ENCODE measurements at places on chromosomes 6 and 20.
A peak's percentile ranks its signal among the peaks of the same experiment; 100 is the strongest.

DNA sequence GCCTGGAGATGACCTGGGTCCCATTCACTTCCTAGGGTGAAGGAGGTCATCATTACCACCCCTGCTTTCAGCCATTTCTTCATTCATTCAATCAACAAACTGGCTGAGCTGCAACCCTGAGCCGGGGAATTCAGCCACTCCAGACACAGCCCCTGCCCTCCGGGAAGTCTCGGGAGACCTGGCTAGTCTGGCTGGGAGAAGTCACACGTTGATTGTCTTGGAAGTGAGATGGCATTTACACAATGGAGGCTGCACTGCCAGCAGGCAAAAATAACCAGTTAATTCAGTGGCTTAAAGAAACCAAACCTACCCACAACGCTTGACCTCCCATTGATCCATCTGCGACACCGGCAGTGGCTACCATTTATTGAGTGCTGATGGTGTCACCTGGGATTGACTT lies 2.0 kb upstream of the PMEPA1 start:
- DNase-seq, result no peak

GRCh38 chr6:128029826-128030225 lies 129.0 kb upstream of the THEMIS start:
- no peak for DNase-seq

DNA sequence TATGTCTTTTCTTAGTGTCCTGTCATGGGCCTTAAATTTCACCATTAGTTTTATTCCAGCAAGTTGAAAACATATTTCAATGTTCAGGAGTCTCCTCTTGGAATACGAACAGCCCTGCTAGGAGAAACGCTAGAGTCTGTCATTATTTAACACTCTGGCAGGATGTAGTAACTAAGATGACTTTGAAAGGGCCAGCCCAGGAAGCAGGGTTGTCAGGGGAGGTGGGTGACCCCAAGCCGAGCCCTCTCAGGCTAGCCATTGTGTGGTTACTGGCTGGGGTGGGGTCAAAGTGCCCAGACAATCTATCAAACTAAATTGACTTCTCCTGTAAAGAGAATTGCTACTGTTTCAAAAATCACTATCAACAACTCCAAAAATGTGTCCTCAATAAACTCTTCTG lies 67.8 kb downstream of the LY86 start:
- no peak for DNase-seq

DNA sequence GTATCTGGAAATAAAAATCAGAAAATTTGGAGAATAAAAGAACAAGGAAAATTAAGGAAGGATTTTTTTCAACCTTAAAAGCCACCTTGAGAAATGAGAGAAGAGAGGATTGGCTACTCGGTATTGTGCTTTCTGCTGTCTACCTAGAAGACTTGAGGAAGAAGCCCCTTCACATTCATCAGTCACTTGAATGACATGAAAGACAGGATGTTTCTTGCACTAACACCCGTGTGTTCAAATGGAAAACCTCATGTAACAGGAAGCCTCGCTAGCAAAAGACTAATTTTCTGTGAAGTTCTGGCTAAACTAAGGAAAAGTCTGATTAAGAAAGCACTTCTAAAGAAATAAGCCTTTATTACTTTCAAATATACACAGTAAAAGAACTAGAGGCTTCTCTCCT lies 69.9 kb downstream of the OLIG3 start:
- no peak for DNase-seq

GRCh38 chr6:29009358-29009757 lies 4.2 kb upstream of the ZNF311 start:
- no peak for DNase-seq

DNA sequence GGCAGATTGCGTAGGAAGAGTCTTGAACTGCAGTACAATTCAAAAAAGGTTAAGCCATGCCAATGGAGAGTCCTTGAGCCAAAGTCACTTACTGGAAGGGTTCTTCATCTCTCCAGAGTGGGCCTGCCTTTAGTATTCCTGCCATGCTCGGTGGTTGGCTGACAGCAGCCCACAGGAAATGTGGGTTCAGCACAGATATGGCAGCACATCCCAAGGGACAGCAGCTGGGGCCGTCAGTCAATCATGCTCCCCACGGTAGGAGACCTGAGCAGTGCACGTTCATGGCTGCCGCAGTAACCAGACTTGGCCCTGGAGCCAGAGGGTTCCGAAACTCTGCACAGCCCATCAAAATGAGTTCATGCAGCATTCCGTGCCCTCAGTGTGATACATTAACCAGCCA lies 63.6 kb upstream of the SIRPA start:
- DNase-seq, result no peak

- no peak for DNase-seq
These were observed 47.5 kb upstream of the NHSL1 start for GRCh38 chr6:138546733-138547185.

DNA sequence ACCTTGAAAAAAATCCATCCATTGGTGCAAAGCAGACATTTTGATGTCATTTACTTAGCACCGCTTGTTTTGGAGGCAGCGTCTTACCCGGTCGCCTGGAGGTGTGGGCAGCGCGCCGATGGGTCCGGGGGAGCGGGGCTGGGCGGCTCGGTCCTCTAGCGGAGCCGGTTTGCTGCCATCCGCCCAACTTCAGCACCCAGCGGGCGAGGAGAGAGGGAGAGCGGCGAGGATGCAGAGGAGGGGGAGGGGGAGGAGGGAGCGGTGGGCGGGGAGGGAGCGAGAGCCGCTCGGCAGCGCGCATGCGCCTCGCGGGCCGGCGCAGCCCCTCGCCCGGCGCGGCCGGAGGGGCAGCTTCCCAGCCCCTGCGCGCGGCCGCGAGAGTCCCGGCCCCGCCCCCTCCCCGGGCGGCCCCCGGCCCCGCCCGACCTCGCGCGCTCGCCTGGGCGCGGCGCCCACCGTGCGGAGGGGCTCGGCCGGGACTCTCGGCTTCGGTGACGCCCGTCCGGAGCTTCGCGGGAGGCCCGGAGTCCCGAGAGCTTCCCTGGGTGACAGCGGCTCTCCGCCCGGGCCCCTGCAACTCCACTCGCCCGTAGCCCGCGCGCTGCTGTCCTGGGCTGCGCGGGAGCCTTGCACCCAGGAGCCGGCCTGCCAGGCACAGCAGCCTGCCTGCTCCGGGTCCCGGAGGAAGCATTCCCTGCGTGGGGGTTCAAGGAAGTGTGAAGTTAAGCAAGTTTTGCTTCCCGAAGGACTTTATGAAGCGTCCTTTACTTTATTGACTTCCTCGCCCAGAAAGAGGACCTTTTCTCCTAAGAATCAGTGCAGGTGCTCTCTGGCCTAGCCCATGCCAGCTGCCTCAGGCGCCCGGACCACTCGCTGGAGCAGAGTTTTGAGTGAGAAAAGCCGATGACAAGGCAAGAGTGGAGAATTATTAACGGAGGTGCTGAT lies at the start of gene RGS17:
Gene RGS17 (minus strand): TSS at position 246 of the 945 bp plus-strand sequence. CDS start 87,264 bp downstream, outside the sequence.
- peak; percentile 34 for DNase-seq

- DNase-seq, result no peak
These were observed 184.5 kb upstream of the TCF21 start for GRCh38 chr6:133704371-133704770.

DNA sequence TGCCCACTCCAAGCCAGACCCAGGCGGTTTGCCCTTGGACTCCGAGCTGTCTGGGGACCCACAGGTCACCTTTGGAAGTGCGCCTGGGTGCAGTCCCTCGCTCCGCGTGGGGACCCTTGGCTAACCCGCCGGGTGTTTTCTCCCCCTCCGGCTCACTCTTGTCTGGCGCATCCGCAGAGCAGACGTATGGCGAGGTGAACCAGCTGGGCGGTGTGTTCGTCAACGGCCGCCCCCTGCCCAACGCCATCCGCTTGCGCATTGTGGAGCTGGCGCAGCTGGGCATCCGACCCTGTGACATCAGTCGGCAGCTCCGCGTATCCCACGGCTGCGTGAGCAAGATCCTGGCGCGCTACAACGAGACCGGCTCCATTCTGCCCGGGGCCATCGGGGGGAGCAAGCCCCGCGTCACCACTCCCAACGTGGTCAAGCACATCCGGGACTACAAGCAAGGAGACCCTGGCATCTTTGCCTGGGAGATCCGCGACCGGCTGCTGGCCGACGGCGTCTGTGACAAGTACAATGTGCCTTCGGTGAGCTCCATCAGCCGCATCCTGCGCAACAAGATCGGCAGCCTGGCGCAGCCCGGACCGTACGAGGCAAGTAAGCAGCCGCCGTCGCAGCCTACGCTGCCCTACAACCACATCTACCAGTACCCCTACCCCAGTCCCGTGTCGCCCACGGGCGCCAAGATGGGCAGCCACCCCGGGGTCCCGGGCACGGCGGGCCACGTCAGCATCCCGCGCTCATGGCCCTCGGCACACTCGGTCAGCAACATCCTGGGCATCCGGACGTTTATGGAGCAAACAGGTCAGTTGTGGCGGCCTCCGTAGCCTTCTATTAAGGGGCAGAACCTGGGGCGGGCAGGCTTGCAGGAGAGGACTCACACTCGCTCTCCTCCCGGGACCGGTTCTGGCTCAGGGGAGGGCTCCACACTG lies 1.1 kb downstream of the PAX1 start:
- no peak for DNase-seq

- no peak for DNase-seq
These were observed 147.1 kb downstream of the EPHA7 start for GRCh38 chr6:93272211-93272610.

GRCh38 chr6:10399451-10399850 lies 15.4 kb downstream of the TFAP2A start:
- DNase-seq, result no peak

GRCh38 chr6:51655517-51655916 lies 431.9 kb downstream of the PKHD1 start:
- DNase-seq, result no peak

DNA sequence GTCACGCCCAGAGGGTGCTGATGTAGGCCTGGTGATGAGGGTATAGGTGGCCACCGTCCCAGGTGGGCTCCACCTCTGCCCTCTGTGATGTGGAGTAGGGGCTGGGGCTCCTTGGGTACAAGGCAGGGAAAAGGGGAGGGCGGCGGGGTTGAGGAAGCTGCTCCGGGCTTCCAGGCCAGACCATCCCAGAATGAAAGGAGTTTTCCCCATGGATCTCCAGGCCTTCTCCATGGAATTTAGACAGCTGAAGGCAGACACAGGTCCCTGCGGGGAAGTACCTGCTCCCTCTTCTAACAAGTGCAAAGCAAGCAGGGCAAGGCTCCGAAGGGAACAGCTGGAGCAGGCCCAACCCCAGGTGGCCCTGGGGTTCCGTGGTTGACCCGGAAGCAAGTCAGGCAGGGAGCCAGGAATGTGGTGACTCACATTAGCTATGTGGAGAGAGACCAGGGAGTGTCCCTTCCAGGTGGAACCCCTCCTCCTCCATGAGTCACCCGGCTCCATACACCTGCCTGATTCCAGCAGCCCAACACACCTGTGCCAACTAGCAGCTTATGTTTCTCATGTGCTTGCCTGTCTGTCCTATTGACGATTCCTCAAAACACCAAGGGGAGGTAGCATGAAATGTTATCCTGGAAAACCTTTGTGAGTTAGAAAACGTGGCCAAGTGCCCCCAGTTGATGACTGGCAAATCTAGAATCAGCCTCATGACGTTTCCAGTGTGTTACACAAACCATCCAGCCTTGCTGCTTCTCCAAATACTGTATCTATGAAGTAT lies 59.7 kb upstream of the SNX9 start:
- no peak for DNase-seq

DNA sequence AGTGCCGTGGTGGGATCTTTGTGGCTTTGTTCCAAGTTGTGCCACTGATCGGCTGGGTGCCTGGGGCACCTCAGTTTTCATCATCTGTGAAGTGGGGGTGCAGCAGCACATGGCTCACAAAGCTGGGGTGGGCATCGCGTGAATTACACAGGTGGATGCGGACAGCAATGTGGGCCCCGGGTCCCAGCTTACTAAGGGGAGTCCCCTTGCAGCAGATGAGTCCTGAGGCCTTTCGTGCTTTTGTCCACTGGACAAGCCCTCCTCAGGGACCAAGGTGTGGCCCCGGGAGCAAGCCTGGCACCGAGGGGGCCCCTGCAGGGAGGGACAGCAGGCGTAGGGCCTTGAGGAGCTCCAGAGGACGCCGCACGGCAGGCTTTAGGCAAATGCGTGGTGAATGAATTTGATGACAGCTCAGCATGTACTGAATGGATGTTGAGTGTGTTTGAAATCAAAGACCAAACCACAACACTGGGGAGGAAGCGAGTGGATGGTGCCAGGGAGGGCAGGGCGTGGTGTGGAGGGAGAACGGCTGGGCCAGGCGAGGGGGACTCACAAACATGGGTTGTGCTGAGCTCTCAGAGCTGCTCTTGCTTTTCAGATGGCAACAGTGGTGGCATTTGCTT lies 53.2 kb downstream of the IRF4 start:
- DNase-seq, result peak; percentile 36

GRCh38 chr20:44552050-44552449 lies 30.2 kb upstream of the SERINC3 start:
- no peak for DNase-seq

DNA sequence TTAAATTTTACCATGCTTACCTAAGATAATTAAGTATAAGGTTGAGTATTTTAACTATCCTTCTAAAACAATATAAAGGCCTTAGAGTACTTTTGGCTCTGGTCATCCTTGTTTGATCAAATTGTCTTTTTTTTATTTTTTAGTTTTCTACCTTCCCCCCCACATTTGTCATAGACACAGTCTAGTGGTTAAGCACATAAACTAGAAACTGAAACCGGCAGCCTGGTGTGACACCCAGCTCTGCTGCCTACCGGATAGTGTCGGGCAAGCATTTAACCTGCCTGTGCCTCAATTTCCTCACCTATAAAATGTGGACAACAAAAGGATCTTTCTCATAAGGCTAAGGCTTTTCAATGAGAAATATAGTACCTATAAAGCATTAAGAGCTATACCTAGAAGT lies 21.6 kb upstream of the TULP4 start:
- DNase-seq, result peak; percentile 47

DNA sequence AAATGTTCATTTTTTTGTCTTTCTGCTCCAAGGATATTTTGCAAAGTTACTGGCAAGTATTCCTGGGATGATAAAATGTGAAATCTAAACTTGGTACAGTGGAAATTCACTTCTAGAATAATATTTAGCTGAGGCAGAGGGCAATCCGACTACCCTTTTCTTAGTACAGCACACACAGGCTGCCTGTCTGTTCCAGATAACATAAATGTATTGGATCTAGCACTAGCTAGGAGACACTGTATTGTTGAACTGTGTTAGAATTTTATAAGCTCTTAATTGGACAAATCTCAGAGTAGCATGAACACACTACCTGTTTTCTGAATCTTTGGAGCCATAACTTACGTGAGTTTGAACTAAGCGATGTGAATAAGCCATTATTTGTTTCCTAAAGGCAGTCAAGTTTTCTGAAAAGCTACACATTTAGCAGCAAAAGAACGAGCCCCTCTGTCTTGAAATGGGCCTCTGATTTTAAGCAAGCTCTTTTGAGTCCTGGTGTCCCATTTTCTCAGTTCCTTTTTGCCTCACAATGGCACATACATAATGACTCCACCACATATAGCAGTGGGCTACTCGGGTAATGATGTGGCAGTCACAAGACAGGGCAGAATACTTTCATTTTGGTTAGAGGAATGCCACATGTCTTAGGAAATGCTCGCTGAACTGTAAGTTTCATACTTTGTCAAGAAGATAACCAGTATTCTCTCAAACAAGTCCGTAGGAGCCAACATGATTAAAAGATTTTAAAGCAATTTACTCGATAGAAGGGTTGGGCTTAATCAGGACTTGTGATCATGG lies 116.5 kb upstream of the ESR1 start:
- DNase-seq, result no peak

- no peak for DNase-seq
These were observed 78.1 kb downstream of the GRM4 start for GRCh38 chr6:34067814-34068213.

- no peak for DNase-seq
These were observed 901.7 kb upstream of the CITED2 start for GRCh38 chr6:140276133-140276532.
